ENCODE measurements at places on chromosomes 13 and 19.

DNA sequence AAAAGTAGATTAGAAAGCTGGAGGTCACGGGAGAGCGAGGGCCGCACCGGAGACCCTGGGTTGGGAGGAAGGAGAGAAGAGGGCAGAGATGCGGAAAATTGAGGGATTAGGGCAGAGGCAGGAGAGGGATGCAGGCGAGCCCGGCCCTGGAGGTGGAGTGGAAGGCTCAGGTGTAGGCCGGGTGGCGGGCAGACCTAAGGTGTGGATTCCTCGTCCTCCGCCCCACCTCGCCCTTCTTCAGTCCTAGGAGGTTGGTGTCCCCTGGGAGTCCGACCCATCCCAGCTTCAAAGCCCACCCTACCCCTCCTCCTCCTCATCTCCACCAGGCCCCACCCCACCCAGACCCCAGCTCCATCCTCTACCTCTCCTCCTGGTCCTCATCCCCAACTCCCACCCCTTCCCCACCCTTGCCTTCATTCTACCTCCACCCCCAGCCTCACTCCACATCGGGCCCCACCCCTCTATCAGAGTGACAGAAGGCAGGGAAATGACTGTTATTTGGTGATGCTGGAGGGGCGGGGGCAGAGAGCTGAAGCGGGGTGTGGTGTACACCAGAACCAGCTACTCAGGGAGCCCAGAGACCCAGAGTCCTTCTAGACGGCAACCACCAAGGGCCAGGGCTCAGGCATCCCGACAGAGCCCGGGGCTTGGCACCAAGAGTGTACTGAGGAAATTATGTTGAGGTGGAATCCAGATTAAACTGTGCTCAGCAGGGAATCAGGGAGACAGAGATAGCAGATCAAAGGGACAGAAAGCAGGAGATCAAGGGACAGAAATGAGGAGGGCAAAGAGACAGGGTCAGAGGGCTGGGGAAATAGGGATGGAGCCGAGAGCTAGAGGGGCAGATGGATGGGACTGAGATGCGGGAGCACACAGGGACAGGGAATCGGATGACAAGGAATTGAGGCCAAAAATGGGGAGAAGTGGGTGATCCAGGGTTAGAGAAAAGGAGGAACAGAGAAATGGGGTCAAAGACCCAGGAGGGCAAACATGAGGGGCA is 6.4 kb downstream of the ERFL start:
- DNase-seq = no peak

- DNase-seq = no peak
These were observed 4.3 kb upstream of the PALM3 start for GRCh38 chr19:14066134-14066533.

DNA sequence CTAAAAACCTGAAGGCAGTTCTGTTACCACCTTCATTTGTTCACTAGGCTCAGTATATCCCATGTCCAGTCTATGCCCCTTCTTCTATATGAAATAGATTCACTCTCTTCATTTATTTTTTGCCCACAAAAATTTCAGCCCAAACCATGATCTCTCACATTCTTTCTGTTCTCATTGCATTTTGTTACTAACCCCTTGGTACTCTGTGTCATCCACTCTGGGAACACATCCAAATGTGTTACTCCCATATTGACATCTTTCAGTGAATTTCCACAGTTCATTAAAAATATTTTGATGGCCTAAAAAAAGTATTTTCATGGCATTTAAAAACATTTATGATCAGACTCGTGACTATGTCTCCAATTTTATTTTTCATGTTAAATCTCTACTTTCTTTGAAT is 378.9 kb downstream of the SLITRK1 start:
- DNase-seq = no peak

GRCh38 chr19:7395360-7396066 is 46.8 kb downstream of the ARHGEF18 start:
- DNase-seq = no peak

All from stimulated activated CD4-positive, alpha-beta T cell treated with anti-CD3 and anti-CD28 coated beads, Interleukin-4, amount 100 ng/mL, for 48 hours (primary cell).